ENCODE measurements at places on chromosomes 5 and 9.

DNA sequence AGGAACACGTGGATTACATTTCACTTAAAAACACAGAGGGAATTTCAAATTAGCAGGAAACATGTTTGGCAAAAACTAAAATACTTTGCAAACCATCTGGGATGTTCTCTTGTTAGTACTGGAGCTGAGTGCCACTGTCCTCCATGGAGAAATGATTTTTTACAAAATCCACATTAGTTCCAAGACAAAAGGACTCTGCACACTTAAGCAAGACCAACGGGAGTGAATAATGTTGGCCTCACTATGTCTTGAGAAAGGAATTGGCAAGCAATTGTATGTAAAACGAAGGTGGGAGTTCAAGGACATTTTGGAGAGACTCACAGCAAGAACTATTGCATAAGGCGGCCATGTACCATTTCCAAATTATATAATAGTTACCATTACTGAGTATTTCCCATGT lies 547.5 kb downstream of the EBF1 start:
- DNase-seq: no peak

DNA sequence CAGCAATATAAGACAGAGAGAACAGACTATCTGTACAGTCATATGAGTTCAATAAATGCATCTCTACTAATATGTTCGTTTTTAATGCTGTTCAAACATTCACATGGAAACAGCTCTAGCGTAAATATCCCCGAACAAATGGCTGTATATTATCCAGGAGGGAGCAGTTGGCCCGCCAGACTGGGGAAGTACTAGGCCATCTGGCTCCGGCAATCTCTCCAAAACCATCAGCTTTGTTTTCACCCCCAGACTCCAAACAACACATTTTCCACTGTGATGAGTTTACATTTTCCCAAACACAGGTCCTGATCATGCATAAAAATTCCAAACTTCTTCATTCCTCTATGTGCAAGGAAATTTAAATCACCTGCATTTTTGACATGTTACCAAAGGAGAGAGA lies 8.7 kb downstream of the EBF1 start:
- DNase-seq: no peak

- no peak for DNase-seq
Observed at GRCh38 chr9:24041160-24041690, 215.2 kb upstream of the ELAVL2 start.

- no peak for DNase-seq
Observed at GRCh38 chr9:89892920-89893319, 288.1 kb downstream of the GADD45G start.

GRCh38 chr9:91934654-91935053 lies 15.4 kb downstream of the ROR2 start:
- DNase-seq: no peak

GRCh38 chr5:15160091-15160490 lies 288.5 kb upstream of the ANKH start:
- DNase-seq: no peak

GRCh38 chr5:122785294-122785693 lies 10.4 kb downstream of the SNX2 start:
- DNase-seq: no peak

GRCh38 chr9:101387871-101388506 lies 3.2 kb upstream of the BAAT start:
- no peak for DNase-seq

GRCh38 chr9:116309900-116310611 lies 156.5 kb downstream of the PAPPA start:
- DNase-seq: no peak

DNA sequence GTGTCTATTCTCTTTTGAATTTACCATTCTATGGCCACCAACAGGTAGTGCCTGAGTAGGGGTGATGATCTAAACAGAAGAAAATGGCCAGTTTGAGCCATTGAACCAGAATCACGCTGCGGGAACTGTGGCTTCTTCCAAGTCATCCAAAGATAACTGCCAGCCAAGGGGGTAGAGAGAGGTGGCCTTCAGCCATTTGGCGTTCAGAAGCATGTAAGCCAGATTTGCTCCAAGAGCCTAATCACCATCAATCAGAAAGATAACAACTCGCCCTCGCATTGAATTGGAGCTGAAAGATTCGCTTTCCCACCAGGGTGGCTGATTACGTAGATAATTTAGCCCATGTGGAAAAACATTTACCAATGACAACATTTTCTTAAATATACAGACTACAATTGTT lies 1302.7 kb upstream of the DMAC1 start:
- no peak for DNase-seq

GRCh38 chr9:120507936-120508510 lies 71.9 kb downstream of the CDK5RAP2 start:
- DNase-seq: no peak

- no peak for DNase-seq
Observed at GRCh38 chr5:133421394-133421793, 190.9 kb downstream of the FSTL4 start.

- DNase-seq: no peak
Observed at GRCh38 chr9:27602142-27602861, 29.0 kb upstream of the C9orf72 start.

DNA sequence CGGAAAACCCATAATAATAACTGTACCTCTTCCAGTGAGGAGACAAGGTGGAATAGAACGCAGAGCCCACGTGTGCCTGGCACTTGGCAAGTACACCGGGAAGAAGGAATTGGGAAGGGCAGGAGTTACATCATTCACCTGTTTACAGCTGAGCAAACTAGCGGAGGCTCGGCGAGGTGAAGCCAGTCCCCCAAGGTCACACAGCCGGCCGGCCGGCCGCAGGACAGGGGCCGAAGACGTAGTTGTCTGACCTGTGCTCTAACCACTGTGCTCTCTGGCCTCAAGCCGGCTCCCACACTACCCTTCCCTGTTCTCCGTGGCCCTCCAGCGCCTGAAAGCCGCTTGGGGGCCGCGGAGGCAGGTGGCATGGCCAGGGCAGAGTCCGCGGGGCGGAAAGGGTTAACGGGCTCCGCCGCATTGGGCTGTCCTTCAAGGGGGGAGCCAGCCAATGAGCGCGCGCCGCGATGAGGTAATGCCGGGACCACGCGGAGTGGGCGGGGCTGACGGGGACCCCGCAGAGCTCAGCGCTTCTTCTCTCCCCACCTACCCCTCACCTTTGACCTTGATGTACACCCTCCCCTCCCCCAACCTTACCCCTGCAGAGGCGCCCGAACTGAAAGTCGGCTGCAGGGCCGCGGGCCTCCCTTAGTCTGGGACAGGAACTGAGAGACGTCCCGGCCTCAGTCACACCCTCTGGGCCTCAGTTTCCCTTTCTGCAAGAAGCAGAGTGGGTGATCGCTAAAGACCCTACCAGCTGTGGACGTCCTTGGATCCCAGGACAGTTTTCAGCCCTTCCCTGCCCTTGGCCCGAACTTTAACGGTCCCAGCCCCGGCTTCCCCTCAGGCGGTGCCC lies 125.1 kb downstream of the C9orf50 start:
- DNase-seq: peak; percentile 66

DNA sequence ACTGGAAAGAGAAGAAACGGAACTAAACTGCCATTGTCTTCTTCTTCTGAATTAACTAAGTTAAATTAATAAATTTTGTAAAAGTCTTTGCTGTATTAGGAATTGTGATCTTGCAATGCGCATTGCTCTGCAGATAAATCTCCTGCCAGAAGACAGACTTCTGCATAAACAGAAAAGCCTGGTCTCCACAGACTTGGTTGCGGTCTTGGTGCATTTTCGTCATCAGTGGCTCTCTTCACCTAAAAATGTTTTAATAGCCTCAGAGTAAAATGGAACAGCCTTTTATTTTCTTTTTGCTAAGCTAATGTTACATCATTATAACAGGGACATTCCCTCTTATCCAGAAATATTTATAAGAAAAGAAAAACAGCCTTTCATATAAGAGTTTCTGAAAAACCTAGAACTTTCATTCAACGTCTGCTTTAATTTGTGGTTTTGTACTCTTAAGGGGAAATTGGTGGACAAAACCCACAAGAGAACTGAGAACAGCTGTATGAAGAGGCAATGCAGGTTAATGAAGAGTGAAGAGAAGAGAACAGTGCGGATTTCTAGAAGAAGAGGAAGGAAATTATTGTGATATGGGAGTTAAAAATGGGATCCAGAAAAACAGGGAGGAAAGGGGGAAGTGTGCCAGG lies 10.1 kb downstream of the IFNA5 start:
- DNase-seq: no peak

- no peak for DNase-seq
Observed at GRCh38 chr5:173962436-173962972, 26.5 kb upstream of the C5orf47 start.

DNA sequence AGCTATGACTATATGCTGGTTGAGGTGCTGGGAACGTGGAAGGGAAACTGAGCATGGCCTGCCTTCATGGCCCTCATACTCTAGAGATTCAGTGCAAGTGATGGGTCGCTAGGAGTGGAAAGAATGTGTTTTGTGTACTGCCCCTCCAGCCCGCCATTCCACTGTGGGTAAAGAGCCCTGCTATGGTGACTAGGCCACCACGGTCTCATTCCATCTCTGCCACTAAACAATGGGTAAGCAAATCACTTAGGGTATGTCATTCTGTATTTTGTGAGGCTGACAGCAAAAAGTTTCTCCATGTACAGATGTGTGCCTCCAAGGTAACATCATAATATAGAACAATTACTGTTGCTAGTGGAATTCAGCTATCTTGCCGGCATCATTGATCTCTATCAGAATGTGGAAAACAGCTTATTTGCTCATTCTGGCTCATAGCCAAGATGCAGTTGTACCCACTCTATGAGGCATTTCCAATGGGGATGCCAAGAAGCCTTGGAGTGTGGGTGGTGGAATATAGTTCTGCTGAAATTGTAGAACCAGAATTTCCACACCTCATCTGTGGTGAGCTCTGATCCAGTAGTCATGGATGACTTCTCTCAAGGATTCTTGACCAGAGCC lies 12.5 kb downstream of the SMARCA2 start:
- DNase-seq: no peak

DNA sequence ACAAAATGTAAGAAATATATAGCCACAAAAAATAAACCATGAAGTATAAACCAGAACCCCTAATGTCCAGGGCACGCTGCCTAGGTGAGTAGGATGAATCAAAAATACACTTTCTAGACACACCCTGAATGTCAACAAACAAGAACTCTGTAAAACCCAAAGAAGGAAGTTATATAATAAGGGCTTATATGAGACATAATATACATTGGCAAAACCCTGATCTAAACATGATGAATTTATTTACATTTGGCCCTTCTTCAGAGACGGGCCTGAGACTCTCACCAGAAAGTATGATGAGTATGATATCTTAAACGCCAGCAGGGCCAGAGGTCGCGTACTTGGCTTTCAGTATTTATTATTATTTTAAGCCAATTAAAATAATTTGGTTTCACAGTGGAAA lies 125.1 kb upstream of the FST start:
- DNase-seq: no peak

DNA sequence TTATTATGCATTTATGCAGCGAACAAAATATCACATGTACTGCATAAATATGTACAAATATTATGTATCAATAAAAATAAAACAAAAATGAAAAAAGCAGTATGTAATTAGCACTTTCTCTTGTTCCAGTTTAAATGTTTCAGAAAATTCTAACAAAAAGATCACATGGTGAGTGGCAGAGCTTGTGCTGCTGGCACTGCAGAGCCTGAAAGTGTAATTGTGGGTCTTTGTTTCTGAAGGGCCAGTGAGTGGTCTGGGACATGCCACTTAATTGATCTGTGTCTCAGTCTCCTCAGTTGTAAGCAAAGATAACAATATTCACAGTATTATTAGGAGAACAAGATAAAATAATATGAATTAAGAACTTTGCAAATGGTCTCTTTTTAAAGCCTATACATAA lies 39.5 kb upstream of the RAI14 start:
- DNase-seq: no peak

DNA sequence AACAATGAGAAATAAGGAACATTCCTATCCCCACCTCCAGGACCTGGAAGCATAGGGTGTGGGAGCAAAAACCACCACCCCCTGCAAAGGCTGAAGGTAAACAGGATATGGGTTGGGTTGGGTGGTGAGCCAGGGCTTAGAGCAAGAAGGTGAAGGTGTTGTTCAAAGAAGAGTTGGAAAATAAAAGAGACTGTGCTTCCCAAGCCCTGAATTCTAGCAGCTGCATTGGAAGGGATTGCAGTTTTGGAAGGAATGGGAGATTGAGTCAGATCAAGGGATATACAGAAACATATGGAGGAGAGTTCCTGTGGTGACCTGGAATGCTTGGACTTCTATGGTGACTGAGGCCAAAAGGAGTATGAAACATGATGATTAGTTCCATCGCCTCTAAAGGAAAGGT lies 24.7 kb upstream of the MTAP start:
- no peak for DNase-seq

GRCh38 chr5:157026789-157027424 lies 32.0 kb downstream of the HAVCR1 start:
- no peak for DNase-seq

DNA sequence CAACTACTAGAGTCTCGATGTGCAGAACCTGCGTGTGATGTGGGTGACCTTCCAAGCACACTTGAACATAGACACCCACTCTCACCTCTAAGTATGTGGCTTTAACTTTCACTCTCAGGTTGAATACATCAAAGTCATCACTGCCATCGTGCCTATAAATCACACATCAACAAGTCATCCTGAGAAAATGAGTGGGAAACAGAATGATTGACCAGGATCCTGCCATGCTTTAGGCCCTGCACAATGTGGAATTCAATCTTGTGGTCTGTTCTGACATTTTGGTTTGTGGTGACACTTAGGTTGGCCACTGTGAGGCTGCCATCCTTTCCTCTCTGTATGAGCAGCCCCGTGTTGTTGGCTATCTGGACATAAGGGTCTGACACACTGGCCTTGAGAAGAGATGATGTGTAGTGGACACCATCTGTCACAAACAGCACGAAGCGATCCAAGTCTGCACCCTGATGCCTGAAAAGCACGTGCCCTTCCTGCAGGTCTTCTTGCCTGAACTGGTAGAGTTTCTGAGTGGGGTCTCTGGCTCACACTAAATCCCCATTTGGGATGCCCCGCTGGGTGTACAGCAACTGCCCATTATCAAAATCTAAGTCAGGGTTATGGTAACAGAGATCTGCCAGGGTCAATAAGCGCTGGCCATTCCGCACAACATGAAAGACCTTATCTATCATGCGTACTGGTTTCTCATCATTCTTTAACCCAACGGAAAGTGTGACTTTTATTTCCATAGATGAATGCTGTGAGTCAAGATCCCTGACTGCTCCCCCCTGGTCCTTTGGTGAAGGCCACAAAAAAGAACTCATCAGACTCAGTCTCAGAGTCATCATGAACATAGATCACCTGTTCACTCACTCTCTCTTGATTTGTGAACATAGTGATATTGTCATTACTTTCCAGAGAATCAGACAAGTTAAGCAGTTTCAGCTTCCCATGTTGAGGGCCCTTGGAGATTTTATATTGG lies 116.6 kb downstream of the ESM1 start:
- no peak for DNase-seq
